Fibroblast of lung (primary cell): ENCODE measurements at places on chromosomes 6 and 20.

GRCh38 chr6:150334790-150335783 lies 33.7 kb upstream of the IYD start:
- peak; percentile 88 for DNase-seq

DNA sequence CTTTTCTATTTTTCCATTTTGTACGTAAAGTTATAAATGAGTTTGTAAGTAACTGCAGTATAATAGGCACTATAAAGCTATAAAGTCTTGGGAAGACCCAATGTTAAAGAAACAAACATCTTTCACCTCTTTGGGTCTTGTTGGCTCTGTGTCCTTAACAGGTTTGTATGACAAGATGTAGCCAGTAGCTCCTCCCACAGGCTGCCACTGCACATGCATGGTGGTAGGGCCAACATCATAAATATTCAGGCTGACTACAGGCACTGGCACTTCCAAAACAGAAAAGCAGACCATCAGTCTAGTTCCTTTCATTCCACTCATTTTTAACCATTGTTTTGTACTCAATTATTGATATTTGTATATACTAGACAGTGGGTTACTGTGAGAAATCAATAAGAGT lies 59.9 kb downstream of the COL12A1 start:
- DNase-seq = no peak

DNA sequence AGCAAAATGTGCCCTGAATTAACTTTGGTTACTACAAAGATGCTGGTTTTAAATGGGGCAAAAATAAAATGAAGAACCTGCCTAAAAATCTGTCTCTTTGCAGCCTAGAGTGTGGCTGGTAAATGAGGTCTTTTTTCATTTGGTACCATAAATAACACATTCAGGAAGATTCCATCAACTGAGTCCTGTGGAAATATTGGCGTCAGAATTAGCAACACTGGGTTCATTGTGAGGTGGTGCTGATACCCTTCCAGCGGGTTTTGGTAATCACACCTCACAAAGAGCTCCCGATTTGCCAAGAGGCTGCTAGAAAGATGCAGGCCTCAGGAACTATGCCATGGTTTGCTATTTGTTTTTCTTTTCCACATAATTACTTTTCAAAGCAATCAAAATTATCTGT lies 55.3 kb downstream of the FAM50B start:
- no peak for DNase-seq

GRCh38 chr20:2128542-2128941 lies 26.9 kb downstream of the STK35 start:
- no peak for DNase-seq

DNA sequence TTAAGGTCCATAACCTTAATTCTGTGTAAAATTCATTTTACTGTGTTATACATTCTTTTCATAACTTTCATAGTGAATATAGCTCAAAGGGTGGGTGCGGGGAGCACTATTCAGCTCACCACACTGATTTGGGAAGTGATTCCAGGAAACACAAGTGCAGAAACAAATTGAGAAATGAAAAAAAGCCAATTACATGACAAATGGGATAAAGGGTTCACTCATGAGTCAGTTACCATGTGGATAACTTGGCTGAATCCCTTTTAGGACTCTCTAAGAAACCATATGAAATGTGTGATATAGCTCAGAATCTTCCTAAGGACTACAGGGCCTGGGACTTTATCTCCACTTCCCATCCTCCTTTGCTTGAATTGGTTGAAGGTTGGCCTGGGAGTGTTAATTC lies 3.1 kb upstream of the BTN2A1 start:
- peak; percentile 48 for DNase-seq
